Renal cortex interstitium (tissue), 15 donors: ENCODE measurements at places on chromosomes 5 and 9. TPM values are rescaled to one million over a fixed set of nuclear protein-coding genes. Genes with fewer than 3 reads are reported as not detected.

Gene OLFM1
- 5.8 TPM for polyA plus RNA-seq

Gene TMEM174
- polyA plus RNA-seq, result 22.8 TPM

Gene SYNPO
- 89.8 TPM for polyA plus RNA-seq

Gene EGFLAM
- polyA plus RNA-seq, result 7.2 TPM

Gene PALM2AKAP2
- polyA plus RNA-seq, result 12.2 TPM

Gene SYK
- polyA plus RNA-seq, result 25.0 TPM

Gene PCDHGB6
- 6.7 TPM for polyA plus RNA-seq

Gene NUTM2F
- polyA plus RNA-seq, result not detected

Gene TMEM245
- polyA plus RNA-seq, result 76.0 TPM

Gene UGCG
- polyA plus RNA-seq, result 66.8 TPM

Gene GPX3
- polyA plus RNA-seq, result 1,420 TPM

Gene FSD1L
- polyA plus RNA-seq, result 11.9 TPM

Gene CBY3
- 1.9 TPM for polyA plus RNA-seq

Gene TUSC1
- polyA plus RNA-seq, result 20.2 TPM

Gene IFNA13
- not detected for polyA plus RNA-seq

Gene SPATA31C1
- polyA plus RNA-seq, result 0.78 TPM
